Activated gamma-delta T cell treated with Interleukin-2 at 50 U/mL for 16 hours (primary cell): ENCODE measurements at places on chromosomes 3 and 15.

- no peak for DNase-seq
Observed at GRCh38 chr3:50275996-50276761, 2.7 kb upstream of the LSMEM2 start.

- DNase-seq = no peak
Observed at GRCh38 chr15:80334521-80334920, 69.7 kb upstream of the ARNT2 start.

- no peak for DNase-seq
Observed at GRCh38 chr3:37545479-37545878, 316.2 kb upstream of the CTDSPL start.

GRCh38 chr3:183554377-183554776, 1.1 kb downstream of the KLHL6 start:
- DNase-seq = no peak

DNA sequence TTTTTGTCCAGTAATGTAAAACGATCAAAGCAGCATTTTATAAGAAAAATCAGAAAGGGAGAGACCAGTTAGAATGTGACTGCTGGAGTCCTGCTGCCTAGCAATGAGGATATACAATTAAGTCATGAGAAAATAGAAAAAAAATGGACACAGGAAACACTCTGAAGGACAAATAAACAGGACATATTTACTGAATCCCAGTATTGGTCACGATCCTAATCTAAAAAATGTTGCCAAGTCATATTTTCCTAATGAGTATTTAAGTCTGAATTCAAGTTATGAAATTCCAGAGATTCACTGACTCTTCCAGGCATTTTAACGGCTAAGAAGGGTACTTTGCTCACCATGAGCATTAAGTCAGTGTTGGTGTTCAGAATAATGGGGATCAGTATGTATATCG, 154.3 kb upstream of the CCDC54 start:
- DNase-seq = no peak

DNA sequence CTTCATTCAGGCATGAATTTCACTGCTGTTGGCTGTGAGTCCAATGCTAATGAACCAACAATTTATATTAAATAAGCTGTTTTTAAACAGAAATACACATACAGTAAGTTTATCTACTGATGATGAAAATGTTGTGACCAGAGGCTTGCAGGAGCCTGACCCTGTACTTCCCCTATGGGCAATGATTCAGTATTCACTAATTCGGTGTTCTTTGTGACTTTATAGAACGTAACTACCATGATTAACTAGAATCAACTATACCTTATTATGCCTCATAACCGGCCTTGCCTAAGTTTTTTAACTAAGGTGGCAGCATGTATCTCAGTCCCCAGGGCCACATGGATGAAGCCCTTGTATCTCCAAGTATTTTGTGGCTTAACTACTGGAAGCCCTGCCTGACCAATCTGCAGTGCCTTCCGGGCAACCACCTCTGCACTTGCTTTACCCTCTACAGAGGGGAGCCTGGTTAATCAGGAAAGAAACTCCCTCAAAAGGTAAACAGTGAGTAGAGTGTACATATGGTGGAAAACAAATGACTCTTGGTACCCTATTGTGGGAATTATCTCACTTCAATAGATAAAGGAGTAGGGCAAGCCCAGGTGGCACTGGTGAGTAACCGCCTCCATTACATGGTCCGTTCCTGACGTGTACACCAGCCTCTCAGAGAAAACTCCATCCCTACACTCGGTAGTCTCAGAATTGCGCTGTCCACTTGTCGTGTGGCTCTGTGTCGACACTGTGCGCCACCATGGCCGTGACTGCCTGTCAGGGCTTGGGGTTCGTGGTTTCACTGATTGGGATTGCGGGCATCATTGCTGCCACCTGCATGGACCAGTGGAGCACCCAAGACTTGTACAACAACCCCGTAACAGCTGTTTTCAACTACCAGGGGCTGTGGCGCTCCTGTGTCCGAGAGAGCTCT, 11.6 kb upstream of the CLDN18 start:
- no peak for DNase-seq
